ENCODE measurements at places on chromosomes 1 and 21. TPM values are rescaled to one million over a fixed set of nuclear protein-coding genes. Genes with fewer than 3 reads are reported as not detected.

DNA sequence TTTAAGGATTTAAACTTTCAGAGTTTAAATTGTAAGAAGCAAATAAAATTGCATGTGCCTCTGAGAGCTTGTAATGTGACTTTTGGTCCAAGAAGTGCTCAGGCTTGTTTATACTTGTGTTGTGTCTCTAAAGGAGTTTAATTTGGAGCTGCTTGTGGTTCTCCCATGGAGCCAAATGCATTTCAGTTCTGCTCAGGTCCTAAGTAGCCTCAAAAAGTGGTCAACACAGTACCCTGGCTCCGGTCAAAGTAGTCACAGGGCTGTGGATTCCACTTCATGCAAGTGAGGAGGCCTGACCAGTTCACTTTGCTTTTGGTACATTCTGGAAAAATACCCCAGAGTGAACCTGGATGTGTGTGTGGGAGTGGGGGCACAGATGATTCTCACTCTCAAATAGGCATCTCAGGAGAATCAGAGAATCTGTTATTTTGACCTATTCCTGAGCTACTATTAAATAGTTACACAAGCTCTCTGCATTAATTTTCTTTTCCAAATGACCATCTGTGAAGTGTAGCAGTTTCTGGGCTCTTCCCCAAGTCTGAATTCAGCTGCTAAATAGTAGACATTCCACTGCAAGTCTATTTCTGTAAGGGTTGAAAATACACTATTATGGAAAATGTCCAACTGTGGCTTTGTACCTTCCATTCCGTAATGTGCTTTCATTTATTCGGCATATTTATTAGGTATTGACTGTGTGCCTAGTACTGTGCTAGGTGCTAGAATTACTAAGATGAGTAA, 31.7 kb upstream of the AGO1 start:
- DNase-seq = peak; percentile 66

DNA sequence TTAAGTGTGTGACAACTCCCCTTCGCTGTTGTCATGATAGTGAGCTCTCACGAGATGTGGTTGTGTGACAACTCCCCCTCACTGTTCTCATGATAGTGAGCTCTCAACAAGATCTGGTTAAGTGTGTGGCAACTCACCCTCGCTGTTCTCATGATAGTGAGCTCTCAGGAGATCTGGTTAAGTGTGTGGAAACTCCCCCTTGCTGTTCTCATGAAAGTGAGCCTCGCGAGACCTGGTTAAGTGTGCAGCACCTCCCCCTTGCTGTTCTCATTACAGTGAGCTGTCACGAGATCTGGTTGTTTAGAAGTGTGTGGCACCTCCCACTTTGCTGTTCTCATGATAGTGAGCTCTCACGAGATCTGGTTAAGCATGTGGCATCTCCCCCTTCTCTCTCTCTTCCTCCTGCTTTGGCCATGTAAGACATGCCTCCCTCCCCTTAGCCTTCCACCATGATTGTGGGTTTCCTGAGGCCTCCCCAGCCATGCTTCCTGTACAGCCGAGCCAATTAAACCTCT, 25.1 kb upstream of the LSS start:
- DNase-seq = no peak

DNA sequence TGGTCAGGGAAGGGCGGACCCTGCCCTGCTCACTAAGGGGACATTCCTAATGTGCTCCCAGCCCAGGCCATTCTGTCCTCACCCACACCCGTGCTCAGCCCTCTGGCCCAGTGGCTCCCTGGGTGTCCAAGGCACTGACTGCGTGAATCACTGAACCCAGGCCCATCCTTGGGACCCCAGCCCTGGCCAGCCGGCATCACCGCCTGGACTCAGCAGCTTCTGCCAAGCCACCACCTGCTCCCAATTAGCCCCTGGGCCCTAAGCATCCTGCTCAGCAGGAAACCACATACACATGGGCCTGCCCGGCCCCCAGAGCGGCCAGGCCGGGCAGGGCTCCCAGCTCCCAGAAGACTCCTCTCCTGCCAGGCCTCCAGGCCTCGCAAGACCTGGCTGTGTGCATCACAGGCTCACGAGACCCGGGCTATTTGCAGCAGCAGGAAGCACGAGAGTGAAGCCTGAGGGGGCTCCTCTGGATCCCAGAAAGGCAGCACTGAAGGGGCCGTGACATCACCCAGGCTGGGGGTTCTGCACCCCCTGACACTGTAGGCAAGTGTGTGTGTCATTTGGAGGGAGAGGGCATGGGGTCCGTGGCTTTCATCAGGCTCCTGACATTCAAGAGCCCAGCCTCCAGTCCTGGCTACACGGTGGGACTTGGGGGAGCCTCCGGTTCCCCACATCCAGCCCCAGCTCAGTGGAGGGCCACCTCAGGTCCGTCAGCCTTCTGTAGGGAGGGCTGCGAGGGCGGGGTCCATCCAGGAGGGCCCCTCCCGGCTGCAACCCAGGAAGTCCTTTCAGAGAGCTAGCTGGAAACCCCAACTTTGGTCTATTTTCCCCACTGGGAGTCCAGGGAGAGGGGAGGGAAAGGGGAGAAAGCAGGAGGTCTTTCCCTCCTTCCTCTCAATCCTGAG, 1.6 kb downstream of the MFAP2 start:
- no peak for DNase-seq

DNA sequence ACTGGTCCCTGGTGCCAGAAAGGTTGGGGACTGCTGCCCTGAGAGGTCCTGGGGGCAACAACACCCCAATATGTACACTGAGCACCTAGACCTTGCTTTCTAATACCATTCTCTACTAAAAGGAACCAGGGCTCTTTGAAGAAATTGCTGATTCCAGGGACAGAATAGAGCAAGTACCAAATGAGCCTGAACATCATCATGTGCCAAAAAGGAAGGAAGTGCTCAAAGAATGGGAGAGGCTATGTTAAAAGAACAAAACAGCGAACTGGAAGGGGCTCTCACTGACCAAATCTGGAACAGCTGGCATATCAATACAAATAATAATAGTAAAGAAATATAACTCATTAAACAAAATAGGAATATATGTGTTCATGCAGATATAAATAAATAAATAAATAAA, 50.8 kb downstream of the PIK3R3 start:
- DNase-seq = no peak

DNA sequence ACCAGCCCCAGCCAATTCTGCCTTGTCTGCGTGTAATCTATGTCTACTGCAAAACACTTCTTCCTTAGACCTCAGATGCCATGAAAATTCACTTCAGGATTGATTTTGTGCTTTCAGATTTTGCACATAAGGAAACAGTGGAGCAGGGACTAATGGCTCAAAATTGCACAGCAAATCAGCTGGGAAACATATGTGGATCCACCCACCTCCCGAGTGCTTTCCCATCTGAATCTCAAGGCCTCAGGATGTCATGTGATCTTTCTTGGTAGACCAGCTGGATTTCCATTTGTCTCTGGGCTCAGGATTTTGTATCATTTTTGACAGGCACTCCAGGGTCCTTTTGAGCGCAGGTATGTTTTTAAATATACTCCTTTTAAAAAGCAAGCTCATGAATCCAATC, 158.6 kb downstream of the MIS18A start:
- no peak for DNase-seq

DNA sequence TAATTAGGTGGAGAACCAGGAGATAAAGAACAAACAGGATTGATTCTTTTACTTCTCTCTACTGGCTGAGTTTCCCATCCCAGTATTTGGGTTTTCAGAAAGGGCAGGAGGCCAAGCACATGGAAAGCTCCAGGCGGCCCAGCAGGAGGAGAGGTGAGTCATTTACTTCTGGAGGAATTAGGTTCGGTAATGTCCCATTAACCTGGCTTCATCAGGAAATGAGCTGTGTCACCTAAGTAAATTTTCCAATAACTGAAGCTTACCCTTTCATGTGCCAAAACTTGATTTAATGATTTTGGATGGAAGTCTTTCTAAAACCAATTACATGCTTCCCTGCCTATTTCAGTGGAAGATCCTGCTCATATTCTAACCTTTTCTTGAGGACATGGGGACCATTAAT, 257.6 kb upstream of the USP24 start:
- no peak for DNase-seq

DNA sequence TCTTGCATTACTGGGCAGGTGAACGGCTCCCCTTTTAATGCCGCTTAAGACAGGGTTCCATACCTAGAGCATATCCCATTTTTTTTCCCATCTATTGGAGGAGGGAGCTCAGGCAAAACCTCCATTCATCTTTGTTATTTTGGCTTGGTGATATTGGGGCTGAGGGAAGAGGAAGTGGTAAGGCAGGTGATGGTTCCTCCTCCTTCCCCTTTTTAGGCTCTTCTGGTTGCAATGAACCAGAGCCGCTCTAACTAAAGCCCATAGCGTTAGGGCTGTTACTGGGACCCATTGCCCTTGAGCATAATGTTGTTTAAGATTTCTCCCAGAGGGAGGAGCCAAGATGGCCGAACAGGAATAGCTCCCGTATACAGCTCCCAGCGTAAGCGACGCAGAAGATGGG, 21.1 kb downstream of the PYHIN1 start:
- no peak for DNase-seq

- DNase-seq = no peak
Measured at GRCh38 chr1:200922406-200922805, 27.7 kb downstream of the INAVA start.

DNA sequence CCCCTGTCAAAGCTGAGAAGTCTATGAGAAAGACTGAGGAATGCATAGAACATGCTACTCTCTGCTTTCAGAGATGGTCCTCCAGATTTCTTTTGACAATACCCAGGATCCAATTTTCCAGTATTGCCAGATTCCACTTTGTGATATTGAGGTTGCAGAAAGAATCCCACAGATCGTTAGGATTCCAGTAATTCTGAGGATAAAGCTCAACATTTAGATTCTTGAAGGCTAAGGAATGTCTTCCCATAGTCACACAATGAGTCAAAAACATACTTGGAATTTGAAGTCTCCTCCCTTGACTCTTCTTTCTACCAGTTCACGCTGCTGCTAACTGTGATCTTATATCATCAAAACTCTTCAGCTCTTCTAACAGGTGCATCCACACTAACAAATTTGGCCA, 57.1 kb downstream of the TNFSF18 start:
- DNase-seq = no peak

DNA sequence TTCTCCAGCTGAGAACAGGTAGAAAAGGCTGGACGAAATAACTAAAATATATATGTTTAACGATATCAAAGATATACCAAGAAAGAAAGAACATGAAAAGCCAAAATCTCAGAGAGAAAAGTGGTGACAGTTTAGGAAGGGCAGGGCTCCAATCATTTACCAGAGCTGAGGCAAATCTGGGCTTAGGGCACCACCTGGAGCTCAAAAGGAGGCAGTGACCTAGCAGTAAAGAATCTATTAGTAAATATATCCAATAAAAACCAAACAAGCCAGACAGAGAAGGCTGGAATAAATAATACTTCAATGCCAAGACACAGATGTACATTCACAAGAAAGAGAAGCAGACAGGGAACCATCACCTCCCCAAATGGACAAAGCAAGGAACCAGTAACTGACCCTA, 43.5 kb downstream of the CHIA start:
- no peak for DNase-seq

DNA sequence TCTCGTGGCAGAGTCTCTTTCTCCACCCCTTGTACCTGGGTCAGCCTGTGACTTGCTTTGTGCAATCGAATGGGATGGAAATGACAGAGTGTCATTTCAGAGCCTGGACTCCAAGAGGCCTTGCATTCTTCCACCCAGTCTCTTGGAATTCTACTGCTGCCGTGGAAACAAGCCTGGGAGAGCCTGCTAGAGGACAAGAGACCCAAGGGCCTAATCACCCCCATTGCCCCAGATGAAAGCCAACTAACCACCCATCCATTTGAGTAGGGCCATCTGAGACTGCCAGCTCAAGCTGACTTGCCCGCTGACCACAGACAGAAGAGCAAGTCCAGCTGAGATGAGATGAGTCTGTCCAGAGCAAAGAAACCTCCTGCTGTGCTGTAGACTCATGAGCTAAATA, 201.6 kb downstream of the PTPRU start:
- DNase-seq = no peak

GRCh38 chr1:81936853-81937252, 136.1 kb downstream of the ADGRL2 start:
- DNase-seq = no peak

DNA sequence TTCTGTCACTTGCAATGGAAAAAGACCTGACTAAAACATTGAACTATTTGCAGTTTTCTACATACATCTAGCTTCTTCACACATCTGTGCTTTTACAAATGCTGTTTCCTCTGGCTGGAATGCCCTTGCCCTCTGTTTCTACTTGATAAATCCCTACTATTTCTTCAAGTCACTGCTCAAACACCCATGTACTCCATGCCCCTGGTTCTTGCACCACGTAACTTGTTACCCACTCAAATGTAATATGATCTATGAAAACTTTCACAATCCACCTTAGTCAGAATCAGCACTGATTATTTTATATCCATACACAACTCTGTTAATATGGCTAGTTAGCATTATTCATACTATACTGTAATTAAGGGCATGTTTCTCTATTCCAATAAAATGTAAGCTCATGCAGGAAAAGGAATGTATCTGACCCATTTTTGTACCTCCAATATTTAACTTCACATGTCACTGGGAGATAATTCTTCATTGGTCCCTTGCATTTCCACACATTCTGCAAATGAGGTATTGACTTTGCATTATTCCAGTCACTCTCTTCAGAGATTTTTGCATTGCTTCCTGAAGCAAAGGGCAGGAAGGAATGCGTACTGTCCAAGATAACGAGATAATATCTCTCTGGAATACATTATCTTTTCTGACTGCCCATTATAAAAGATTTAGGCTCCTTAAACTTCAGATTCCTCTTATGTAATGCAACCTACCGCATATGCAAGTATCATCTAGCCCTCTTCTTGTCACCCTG, 158.3 kb downstream of the COL24A1 start:
- no peak for DNase-seq

DNA sequence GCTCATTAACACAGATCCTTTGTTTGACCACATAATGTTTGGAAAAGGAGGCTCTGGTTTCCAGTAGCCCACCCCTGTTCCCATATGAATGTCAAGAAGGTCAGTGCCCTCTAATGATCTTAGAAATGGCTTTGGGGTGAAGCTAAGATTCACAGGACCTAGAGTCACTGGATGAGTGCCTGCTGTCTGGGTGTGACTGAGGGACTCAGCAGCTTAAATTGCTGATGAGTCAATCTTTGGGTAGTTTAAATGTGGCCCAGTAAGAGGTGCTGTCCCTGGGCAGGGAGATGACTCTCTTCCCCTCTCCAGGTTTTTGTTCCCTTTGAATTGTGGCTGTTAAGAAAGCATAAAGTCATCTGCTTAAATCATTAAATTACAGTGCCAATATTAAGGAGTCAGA, 50.6 kb downstream of the L1TD1 start:
- DNase-seq = no peak

- DNase-seq = no peak
Measured at GRCh38 chr1:201902198-201902597, 13.5 kb downstream of the SHISA4 start.

GRCh38 chr1:203306089-203306964, 1.0 kb downstream of the BTG2 start:
- DNase-seq = peak; percentile 85

GRCh38 chr1:242546849-242547729, 22.6 kb upstream of the PLD5 start:
- no peak for DNase-seq

GALE gene
- 20.2 TPM for polyA plus RNA-seq

TCP10L gene
- 0.76 TPM for polyA plus RNA-seq

CR1L gene
- not detected for polyA plus RNA-seq

PLA2G2D gene
- polyA plus RNA-seq = not detected

ERRFI1 gene
- 117 TPM for polyA plus RNA-seq

ACKR1 gene
- polyA plus RNA-seq = 176 TPM

AGO4 gene
- 11.2 TPM for polyA plus RNA-seq

SLC9C2 gene
- not detected for polyA plus RNA-seq

DMBX1 gene
- polyA plus RNA-seq = not detected

EDARADD gene
- 2.8 TPM for polyA plus RNA-seq
